ENCODE measurements at places on chromosomes 4 and X.

DNA sequence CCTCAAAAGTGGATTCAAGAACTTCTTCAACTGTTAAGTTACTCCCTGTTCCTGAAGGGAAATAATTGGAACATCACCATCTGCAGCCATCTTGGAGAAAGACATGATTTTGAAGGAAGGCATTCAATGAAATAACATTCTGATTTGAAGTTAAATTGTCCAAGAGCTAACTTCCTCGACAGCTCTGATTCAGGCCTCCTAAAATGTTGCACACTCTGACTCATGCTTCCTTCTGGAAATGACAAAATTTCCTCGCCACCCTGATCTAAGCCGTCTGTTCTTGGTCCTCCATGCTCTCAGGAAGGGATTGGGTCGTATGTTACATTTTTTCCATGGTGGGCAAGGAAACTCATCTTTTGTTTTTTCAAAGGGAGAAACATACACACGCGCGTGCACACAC lies 496.9 kb upstream of the DIPK2B start:
- no peak overlapping the region for H3K27ac ChIP-seq
- peaks cover 3% of the 10 kb centered on the region for H3K36me3 ChIP-seq
- no peak overlapping the region for H3K4me3 ChIP-seq
- no peaks in the 10 kb centered on the region for H3K4me1 ChIP-seq
- no peaks in the 10 kb centered on the region for H3K27me3 ChIP-seq
- DNase-seq: no peak

GRCh38 chr4:681736-682451 lies 7.1 kb downstream of the SLC49A3 start:
- H3K36me3 ChIP-seq: no peaks in the 10 kb centered on the region
- no peak for DNase-seq
- H3K4me1 ChIP-seq: peaks cover 11% of the 10 kb centered on the region
- peaks cover 5% of the 10 kb centered on the region for H3K27me3 ChIP-seq
- no peak overlapping the region for H3K4me3 ChIP-seq

DNA sequence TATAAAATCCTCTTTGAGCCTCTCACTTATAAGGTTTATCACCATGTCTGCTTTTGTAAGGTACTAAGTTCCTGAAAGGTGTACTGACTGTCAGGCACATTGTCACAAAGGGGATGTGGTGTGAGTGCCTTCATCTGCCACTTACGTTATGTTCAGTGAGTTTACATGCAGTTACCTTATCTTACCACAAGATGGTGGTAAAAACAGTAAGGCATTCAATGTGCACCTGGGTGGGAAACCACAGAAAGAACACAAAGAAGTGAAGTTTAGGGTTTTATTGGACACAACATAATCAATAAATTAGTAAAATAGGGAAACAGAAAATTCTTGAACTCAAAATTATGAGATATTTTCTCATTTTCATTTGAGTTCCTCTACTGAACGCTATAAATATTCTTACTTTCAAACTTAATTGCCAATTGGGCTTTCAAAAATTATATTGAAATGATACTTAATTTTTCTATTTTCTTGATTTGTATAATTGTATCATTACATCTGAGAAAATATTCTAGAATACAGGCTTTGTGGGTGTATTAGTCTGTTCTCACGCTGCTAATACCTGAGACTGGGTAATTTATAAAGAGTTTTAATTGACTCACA lies 650.8 kb downstream of the PCDH7 start:
- H3K27me3 ChIP-seq: no peaks in the 10 kb centered on the region
- DNase-seq: no peak
- H3K36me3 ChIP-seq: no peaks in the 10 kb centered on the region

DNA sequence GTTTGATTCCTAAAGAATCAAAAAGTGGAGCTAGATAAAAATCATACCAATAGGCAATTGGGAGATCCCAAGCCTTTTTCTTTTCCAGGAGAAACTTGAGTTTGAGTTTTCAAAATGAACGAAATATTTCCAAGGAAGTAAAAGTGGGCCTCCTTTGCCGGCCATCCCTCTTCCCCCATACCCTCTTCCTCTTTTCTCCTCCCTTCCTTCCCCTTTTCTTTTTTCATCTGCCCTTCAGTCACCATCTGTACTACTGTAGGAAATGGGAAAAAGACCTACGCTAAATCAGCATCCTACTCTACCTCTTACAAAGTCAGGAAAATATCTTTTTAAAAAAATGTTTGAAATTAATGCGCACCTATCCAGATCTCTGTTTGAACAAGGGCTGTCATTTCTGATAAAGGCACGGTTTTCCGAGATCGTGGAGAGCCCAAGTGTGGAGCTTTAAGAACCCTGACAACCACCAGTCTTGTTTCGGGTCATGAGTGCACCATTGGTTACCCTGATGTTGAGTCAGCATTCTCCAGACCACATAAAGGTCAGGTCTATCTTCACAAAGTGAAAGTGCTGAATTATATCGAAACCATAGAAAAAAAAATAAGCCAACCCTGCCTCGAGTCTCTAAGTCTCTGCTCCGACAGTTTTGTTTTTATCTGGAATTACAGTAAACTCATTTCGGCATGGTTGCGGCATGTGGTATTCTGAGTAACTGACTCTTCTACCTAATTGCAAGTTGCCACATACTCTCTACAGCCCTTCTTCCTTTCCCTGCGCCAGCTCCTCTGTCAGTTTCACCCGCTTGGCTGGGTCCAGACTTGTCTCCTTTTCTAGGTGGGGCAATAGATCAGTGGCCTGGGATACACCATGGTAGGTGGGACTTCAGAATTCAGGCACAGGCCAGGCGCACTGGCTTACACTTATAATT lies 140.2 kb upstream of the KLF3 start:
- H3K27ac ChIP-seq: peak overlapping the region; percentile 80
- H3K4me1 ChIP-seq: peaks cover 20% of the 10 kb centered on the region
- peaks cover 4% of the 10 kb centered on the region for H3K27me3 ChIP-seq
- peak overlapping the region; percentile 20 for H3K4me3 ChIP-seq

- no peaks in the 10 kb centered on the region for H3K4me1 ChIP-seq
- no peak overlapping the region for H3K4me3 ChIP-seq
- no peaks in the 10 kb centered on the region for H3K27me3 ChIP-seq
- no peak for DNase-seq
Observed at GRCh38 chr4:107318078-107318477, 282.0 kb upstream of the DKK2 start.

Measured in stimulated activated naive B cell treated with anti-CD40 and anti-IgM and Interleukin-4, amounts not matched to agents 10 μg/mL and 1 μg/mL and 100 μg/mL, for 72 hours (primary cell).